Effector CD8-positive, alpha-beta T cell (primary cell): ENCODE measurements at places on chromosomes 5 and 9.

GRCh38 chr5:84181093-84181492 lies 203.6 kb downstream of the EDIL3 start:
- no peak for DNase-seq

- DNase-seq, result no peak
Observed at GRCh38 chr5:1553539-1554409, 30.0 kb upstream of the LPCAT1 start.

GRCh38 chr5:54002779-54003178 lies 307.6 kb downstream of the ARL15 start:
- no peak for DNase-seq

- no peak for DNase-seq
Observed at GRCh38 chr9:15873573-15874177, 320.8 kb downstream of the CCDC171 start.

- DNase-seq, result no peak
Observed at GRCh38 chr9:16591092-16591491, 279.4 kb downstream of the BNC2 start.

- no peak for DNase-seq
Observed at GRCh38 chr5:173878224-173878967, 9.8 kb upstream of the CPEB4 start.

- no peak for DNase-seq
Observed at GRCh38 chr5:51650824-51651223, 267.6 kb downstream of the ISL1 start.

- DNase-seq, result no peak
Observed at GRCh38 chr9:34514816-34515215, 8.0 kb downstream of the ENHO start.

GRCh38 chr9:76137931-76138330 lies 247.5 kb downstream of the PCSK5 start:
- no peak for DNase-seq

GRCh38 chr5:100402071-100402470 lies 133.1 kb upstream of the FAM174A start:
- no peak for DNase-seq
